ENCODE measurements at places on chromosomes 5 and 9. TPM values are rescaled to one million over a fixed set of nuclear protein-coding genes. Genes with fewer than 3 reads are reported as not detected.

NOXA1 gene
- 6.3 TPM for total RNA-seq

CDH9 gene
- not detected for total RNA-seq

DENND1A gene
- total RNA-seq: 20.3 TPM

GFI1B gene
- total RNA-seq: not detected

ANKRD55 gene
- total RNA-seq: not detected

ROPN1L gene
- 0.98 TPM for total RNA-seq

LHX3 gene
- total RNA-seq: not detected

PLCXD3 gene
- total RNA-seq: 7.9 TPM

MACIR gene
- total RNA-seq: 12.7 TPM

SPATA31D4 gene
- total RNA-seq: not detected

OMD gene
- 19.2 TPM for total RNA-seq

THBS4 gene
- total RNA-seq: 161 TPM

BRINP1 gene
- not detected for total RNA-seq

KLHL9 gene
- 23.1 TPM for total RNA-seq

C1QTNF3 gene
- 9.4 TPM for total RNA-seq

NACC2 gene
- total RNA-seq: 50.4 TPM

SHOC1 gene
- not detected for total RNA-seq

OR13C9 gene
- total RNA-seq: not detected

PDE4D gene
- 66.3 TPM for total RNA-seq

DAPK1 gene
- 60.3 TPM for total RNA-seq

SEMA5A gene
- total RNA-seq: 49.8 TPM

GIN1 gene
- 9.2 TPM for total RNA-seq

NUTM2G gene
- not detected for total RNA-seq

GALNT12 gene
- 1.8 TPM for total RNA-seq
